RPMI8226 (cell line): ENCODE measurements at places on chromosomes 1 and 21.

GRCh38 chr1:74367175-74367813 lies 132.1 kb downstream of the TNNI3K start:
- no peak for DNase-seq

GRCh38 chr1:5768014-5768413 lies 224.2 kb downstream of the NPHP4 start:
- no peak for DNase-seq

DNA sequence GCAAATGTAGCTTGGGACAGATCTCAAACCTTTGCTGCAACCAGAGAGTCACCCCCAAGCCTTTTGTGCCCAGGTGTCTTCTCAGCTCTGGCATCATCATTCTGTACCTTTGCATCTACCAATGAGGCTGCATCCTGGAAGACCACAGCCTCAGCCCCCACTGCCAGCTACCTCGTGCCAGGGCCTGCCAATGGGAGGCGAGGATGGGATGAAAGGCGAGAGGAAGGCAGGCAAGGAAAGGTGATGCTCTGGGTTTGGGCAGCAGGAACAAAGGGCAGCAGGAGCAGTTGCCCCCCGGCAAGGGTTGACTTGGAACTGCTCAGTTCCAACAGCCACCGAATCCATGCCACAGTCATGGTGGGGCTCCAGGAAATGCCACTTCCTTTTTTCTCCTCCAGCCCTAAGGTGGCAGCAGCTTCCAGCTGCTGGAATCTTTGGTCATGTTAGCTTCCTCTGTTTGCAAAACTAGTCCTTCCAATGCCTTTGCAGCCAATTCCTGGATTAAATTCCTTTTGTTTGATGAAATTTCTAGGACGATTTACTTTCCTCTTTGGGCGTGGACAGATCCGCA lies 651.6 kb downstream of the NPHP4 start:
- no peak for DNase-seq

GRCh38 chr1:26618561-26618960 lies 77.3 kb upstream of the ARID1A start:
- DNase-seq: no peak

DNA sequence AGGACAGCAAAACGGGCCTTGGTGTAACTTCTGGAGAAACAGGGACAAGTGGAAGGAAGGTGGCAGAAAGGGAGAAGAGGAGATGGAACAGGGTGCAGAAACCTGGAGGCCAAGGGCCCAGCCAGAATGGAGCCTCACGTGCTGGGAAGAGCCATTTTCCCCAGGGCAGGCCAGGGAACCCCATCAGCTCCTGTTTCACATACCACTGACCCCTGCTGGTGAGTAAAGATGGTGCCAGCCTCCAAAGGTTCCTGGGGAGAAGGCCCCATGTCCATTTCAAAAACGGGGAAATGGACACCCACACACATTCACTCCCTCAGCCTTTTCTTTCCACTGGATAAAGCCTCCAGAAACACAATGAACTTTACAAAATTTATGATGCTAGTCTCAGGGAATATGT lies 57.6 kb upstream of the JUN start:
- DNase-seq: peak; percentile 43

DNA sequence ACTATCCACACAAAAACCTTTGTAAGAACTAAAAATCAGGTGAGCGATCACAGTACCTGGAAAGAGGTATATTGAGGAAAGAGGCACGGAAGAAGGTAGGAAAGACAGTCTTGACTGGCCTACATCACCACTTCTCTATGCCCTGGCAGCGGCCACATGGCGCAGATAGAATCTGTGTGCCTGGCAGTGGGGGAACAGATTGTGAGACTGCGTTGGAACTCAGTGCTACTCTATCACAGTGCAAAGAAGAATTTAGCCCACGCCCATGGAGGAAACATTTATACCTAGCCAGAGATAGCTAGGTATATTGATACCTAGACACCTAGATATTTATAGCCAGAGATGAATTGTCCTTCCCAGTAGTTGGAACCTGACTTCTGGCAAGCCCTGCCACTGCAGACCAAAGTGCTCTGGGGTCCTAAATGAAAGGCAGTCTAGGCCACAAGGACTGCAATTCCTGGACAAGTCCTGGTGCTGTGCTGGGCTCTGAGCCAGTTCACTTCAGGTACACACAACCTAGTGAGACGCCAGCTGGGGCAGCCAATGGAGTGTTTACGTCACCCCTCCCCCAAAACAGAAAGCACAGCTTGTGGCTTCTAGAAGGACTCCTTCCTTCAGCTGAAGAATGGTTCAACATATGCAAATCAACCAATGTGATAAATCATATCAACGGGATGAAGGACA lies 51.9 kb downstream of the DHX9 start:
- DNase-seq: peak; percentile 55

- no peak for DNase-seq
These were observed 26.1 kb upstream of the HUNK start for GRCh38 chr21:31846690-31847089.

DNA sequence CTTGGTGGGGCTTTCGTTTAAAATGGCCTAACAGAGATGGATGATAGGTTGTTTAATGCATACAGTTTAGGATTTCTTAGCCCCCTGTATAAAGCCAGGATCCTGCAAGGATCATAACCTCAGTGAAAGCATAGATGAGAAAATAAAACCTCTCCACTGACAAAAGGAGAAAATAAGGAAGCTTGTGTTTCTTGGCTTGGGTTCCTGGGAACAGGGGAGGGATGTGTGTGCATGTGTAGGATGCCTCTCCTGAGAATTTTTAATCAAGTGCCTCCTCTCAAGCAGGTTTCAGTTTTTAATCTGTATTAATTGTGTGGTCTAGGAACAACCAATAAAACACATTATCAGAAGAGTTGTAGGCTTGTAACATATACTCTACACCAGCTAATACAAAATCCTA lies 26.1 kb downstream of the PRKACB start:
- DNase-seq: no peak
